ELF-1 (cell line): ENCODE measurements at places on chromosomes 3 and 15.
A peak's percentile ranks its signal among the peaks of the same experiment; 100 is the strongest.

DNA sequence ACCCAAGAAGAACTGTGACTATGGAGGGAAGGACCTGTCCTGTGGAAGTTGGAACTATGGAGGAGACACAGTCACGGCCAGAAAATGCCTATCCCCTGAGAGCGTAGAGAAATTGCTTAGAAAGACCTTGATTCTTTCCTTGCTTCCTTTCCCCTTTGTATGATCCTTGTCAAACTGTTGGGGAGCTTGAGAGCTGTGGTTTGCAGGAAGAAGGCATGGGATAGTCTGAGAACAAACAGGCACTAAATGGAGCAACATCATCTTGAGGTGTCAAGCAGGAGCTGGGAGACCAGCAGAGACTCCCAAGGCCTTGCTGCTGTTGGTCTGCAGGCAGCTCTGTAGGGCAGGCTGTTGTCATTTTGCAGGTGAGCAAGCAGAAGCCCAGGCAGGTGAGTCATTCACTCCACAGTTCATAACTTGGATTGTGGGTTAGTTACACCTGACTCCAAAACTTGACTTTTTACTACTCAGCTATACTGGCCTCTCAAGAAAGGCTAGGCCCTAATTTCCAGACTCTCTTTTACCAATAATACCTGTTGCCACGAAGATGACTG lies 298.9 kb downstream of the LRTM1 start:
- DNase-seq = peak; percentile 30

DNA sequence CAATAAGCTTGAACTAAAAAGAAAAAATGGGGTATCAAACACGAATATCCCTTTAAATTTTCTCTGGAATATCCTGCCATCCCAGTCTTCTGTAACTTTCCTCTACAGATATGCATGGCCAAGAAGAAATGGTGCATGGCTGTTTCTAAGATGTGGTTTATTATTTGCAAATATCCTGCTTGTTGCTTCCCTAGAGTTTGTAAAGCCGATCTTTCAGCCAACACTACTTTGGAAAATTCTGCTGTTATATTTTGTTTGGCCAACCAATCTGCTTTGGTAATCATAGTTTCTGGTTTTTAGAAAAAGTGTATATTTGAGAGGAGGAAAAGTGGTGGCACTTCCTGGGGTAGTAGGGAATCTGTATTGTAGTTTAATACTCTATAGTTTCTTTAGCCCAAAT lies 13.9 kb downstream of the PHLDB2 start:
- no peak for DNase-seq

DNA sequence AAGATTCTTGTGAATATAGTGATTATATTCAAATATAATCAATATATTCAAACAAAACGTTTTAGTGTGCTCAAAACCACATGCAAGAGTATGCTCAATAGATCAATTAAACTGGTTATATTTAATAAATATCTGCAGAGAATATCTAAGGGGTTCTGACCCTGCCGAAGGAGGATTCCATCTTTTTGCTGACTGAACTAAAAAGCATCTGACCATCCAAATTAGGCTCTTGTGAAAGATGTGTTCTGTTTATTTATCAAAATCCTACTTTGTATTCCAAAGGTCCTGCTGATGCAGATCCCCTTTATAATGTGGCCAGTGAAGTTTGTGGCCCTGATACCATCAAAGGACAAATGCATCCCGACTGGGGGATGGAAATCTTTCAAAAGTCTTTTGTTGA lies 41.8 kb upstream of the ARPIN start:
- DNase-seq = no peak

GRCh38 chr15:90519688-90520087 lies 10.0 kb upstream of the CRTC3 start:
- no peak for DNase-seq

DNA sequence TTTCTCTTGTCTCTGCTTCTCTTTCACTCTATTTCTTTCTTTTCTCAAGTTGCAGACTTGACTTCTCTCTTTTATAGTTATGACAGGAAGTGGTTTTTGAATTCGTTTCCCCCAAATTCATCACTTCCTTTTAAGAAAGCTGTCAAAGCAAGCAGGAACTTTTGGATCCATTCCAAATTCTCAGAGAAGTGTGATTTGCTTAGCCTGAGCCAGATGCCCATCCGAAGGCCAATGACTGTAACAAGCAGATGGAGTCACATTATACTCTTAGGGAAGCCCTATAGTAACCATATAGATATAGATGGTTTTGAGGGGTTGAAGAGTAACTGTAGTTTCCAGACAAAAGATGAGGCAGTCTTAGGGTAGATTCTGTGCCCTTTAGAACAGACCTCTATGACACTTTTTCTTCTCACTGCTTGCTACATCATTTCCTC lies 592.0 kb upstream of the KCNMB2 start:
- DNase-seq = no peak

DNA sequence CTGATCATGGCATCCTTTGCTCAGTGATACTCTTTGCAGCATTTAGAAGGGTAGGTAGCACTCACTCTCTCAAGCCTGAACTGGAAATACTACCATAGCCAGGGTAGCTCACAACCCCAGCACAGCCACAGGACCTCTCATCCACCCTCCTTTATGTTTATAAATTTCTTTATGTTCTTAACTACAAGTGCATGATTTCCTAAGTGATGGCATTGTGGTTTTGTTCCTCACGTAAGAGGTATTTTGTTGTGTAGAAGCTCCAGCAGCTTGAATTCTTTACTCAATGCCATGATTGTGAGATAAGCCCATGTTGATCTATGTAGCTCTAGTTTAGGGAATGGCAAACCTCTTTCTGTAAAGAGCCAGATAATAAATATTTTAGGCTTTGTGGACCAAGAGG lies 7.9 kb upstream of the RTP3 start:
- DNase-seq = no peak

DNA sequence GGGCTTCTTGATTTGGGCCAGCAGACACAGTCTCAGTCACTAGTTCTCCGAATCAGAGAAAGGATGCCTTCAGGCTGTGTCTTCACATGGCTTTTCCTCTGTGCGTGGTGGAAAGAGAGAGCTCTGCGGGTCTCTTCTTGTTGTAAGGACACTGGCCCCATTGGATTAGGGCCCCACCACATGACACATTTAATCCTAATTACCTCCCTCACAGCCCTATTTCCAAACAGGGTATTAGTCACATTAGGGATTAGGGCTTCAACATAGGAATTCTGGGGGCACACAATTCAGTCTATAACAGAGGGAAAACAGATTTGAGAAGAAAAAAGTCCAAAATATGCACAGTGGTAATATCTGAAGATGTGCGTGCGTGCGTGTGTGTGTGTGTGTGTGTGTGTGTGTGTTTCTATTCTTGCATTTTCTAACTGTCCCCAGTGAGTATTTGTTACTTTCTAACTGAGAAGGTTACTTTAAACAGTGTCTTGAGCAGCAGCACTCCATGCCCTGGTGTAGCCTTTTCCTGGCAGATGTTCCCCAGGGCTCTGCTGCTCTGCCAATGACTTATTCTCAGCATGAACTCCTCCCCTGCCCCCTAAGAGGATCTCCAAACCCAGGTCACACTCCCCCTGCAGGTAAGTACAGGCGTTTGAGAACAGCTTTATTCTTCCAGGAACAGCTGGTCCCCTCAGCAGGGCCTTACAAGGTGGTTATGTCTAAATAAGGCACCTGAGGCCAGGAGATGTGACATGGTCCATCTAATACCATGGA lies 72.9 kb downstream of the RPL39L start:
- DNase-seq = peak; percentile 80

- no peak for DNase-seq
These were observed 305.8 kb downstream of the ARPP21 start for GRCh38 chr3:35944926-35945710.

DNA sequence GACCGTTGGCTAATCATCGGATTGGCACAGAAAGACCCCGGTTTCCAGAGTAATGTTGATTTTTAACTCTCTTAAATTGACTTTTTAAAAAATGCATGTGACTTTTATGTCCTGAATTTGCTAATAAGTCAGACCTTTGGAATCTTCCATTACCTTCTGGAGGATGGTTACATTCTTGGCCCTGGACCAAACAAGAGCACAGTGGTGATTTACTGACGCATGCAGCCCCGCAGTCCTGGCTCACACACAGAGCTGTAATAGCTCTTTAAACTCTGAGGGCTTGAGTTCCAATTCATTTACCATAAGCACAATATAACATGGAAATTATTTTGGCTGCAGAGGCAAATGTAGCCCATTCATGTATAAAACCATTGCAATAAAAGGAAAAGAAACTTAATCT lies 25.1 kb downstream of the SOX14 start:
- DNase-seq = no peak

DNA sequence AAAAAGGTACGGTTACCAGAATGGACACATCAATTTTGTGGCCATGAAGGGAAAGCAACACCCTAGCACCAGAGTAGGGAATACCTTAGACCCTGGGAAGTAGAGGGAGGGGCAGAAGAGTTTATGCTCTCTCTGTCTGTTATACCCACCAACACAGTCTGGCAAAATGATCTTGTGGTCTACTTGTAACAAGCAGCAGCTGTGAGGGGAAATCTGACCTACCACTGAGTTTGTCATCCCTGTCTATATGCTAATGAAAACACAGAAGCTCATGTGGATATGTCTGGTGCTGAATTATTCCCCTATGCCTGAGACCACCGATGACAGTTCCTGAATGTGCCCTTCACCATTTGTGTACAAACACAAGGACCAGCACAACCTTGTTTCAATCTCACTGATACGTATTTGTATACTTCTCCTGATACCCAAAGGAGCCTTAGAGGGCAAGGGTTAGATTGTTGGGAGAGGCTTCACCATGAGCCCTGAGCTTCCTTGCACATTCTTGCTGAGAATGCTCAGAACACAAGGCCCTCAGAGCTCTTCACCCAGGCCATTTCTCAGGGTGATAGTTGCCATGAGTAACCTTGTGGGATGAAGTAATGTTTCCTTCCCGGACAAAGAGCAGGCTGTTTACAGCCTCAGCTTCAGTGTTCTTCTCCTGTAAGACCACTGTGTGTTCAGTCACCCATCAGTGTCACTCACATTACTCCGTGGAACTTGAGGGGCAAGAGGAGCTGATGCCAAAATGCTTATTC lies 24.7 kb upstream of the ZNF639 start:
- no peak for DNase-seq

DNA sequence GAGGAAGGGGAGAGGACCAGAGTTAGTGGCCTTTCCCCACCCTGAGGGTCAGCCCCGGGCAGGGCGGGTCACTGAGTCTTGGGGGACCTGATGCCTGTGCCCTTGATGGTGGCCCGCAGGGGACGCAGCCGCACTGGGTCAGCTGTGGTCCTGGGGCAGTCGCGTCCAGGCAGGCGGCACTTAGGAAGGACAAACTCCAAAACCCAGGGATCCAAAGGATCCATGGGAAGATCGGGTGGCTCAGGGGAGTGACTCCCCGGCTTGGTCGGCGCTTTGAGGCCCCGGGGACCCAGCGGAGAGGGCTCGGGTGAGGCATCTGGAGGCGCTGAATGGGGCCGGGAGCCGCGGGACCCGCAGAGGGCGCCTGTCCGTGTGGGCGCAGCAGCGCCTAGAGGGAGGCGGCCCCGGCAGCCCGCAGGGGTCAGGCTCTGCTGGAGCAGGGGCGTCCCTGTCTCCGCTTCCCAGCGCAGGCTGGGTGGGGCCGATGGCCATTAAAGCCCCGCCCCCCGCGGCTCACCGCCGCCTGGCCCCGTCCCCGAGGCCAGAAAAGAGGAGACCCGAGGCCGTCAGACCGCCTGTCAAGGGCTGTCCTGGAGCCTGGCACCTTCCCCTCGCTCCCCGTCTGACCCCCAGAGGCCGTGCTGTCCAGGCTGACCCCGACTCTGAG lies 17.5 kb downstream of the CIDEC start:
- peak; percentile 88 for DNase-seq

DNA sequence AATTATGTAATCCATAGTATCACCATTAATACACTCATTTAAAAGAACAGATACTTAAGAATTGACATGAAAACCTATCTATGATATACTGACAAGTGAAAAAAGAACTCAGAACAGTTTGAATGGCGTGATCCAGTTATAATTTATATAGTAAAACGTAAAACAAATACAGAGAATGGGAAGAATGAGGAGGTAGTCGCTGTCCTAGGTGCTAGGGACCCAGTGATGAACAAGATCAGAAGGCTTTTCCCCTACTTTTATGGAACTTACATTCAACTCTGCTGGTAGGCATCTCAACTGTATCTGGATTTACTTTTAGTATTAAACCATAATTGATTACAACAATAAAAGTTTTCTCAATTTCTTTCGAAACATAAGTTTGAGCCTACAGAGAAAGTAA lies 31.8 kb downstream of the GSK3B start:
- DNase-seq = no peak

GRCh38 chr3:176587089-176587488 lies 610.2 kb downstream of the TBL1XR1 start:
- no peak for DNase-seq

DNA sequence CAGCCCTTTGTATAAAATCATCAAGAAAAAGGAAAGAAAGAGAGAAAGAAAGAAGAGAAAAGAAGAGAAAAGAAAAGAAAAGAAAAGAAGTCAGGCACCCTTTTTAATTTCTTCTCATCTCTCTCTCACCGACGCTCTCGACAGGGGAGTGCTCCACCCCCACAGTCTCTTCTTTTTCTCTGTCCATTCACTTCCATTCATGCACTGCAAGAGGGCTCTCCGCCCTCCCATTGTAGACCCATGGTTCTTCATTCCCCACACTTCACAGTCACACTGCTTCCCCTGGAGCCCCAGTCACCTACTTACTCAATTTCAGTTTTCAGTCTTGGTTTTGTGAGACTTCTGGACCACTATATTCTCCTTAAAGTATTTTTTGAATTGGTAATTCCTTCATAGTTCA lies 254.7 kb downstream of the SOX2 start:
- peak; percentile 33 for DNase-seq

DNA sequence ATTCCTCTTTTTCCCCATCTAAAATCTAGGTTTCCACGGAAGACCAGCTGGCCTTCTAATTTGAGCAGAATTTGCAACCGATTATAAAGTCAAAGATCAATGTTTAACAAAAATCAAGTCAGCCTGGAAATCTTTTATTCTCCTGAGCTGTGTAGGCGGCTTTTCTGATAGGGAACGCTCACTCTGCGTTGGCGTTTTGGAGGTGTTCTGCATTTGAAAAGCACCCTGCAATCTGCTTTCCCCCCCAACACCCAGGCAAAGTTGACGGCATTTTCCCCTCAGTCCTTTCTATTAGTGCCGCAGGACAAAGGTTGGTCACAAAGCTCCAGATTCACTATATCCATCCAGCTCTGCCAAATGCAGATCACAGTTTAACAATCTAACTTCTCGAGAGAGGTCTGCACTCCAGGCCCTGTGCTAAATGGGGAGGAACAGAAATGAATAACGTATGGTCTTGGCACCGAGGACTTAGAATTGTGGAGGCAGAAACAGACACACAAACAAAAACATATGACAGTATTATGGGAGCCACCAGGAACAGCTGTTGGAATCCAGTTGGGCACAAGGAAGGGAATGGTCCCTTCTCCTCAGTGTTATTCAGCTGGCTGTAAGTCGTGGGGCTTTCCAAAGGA lies 50.4 kb upstream of the LARS2 start:
- no peak for DNase-seq

DNA sequence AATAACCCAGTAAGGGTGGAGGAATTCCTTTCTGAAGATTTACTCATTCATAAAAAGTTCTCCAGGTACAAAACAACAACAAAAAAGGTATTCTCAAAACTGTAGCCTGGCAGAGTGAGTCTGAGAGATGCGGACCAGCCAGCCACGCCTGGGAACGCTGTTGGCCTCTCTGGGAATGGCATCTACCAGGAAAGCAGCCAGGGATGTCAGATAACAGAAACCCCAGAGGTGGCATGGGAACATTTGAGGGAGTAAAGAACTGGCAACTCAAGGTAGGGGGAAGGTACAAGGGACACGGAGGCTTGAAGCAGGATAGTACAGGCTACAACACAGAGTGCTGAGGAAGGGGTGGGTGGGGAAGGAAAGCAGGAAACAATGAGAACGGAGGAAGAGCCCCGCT lies 7.1 kb upstream of the AP3S2 start:
- DNase-seq = no peak
